ENCODE measurements at places on chromosomes 16 and 17.
A peak's percentile ranks its signal among the peaks of the same experiment; 100 is the strongest.

- DNase-seq = no peak
Measured at GRCh38 chr16:5775916-5776315, 678.3 kb upstream of the EEF2KMT start.

DNA sequence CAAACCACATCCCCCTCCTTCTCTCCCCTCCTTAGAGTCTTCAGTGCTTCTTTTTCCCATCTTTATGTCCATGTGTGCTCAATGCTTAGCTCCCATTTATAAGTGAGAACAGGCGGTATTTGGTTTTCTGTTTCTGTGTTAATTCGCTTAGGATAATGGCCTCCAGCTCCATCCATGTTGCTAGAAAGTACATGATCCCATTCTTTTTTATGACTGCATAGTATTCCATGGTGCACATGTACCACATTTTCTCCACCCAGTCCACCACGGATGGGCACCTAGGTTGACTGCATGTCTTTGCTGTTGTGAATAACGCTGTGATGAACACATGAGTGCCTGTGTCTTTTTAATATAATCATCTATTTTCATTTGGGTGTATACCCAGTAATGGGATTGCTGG, 44.3 kb downstream of the SLC39A11 start:
- DNase-seq = no peak

- DNase-seq = no peak
Measured at GRCh38 chr17:1344521-1344920, 55.5 kb downstream of the YWHAE start.

- DNase-seq = peak; percentile 91
Measured at GRCh38 chr16:57318240-57318970, 33.9 kb upstream of the PLLP start.

DNA sequence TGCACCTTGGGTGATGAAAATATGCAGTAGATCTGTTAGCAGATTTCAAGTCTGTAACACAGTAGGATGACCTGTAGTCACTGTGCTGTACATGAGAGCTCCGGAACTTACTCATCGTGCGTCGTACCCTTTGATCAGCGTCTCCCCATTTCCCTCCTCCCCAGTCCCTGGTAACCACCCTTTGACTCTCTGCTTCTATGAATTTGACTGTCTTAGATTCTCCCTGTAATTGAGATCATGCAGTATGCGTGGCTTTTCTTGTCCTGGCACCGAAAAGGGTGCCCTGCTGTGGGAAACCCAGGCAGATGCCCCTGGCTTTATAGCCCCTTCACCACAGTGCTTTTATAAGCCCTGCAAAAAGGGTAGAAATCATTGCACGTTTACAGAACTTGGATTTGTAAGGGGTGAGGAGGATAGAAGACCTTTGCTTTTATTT, 20.5 kb downstream of the CLEC16A start:
- DNase-seq = no peak

- peak; percentile 42 for DNase-seq
Measured at GRCh38 chr16:31134091-31134571, 1.4 kb downstream of the PRSS8 start.
